ENCODE measurements at places on chromosomes 5 and 9.

GRCh38 chr5:111163000-111163399, 61.2 kb upstream of the CAMK4 start:
- DNase-seq, result no peak

DNA sequence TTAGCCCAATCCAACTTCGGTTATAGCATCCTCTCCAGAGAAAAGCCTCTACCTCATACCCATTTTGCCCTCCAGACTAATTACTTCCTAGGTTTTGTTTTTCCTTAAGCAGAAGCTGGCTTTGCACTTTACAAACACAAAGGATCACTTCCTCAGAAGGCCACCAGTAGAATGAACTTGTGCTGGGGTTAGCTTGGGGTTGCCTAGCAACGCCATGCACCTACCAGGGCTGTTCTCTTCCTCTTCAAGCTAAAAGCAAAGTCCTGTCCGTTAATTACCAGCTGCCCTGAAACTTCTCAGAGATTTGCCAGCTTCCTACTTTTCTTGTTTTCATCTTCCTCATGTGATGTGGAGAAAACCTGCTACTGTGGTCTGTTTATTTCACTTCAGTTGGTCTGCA, 132.0 kb upstream of the WWC1 start:
- no peak for DNase-seq

DNA sequence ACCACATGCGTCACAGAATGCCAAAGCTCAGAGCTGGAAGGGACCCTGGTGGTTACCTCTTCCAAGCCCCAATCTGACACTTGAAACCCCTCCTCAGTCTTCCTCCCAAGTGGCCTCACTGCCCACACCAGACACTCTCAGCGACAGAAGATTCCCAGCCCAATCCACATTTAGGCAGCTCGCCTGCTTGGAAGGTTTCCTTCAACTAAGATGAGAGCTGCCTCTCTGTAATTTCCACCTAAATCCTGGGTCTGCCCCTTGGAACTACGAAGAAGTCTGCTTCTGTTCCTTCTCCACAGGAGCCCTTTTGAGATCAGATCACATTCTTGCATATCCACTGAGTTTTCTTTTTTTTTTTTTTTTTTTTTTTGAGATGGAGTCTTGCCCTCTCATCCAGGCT, 83.7 kb downstream of the PAX5 start:
- no peak for DNase-seq

DNA sequence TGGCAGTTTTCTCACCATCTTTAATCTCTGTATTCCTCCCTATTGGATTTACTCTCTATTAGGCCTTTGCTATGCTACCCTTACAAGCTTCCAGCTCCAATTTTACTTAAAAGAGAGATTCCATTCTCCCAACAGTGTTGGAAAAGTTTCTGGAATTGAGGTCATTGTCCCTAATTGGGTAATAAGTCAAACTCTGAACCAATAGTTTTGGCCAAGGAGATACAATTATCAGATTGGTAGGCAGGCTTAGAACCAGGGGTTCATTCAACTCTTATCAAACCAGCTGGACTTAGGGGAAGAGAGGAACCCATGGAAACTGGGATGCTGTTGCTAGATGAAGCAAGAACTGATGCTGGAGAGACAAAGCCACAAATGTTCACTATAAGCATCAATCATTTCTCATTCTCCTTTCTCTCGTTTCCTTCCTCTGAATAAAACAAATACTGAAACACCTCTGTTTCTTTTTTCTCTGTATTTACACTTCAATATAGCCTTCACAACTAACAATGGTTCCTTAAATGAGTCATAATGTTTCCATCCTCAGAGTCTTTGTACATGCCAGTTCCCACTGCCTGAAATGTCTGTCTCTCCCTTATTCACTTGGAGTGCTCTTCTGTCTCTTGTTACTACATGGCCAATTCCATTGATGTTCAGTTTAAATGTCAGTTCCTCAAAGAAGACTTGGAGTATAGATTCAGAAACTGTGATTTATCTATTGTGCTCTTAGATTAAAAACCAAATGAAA, 587.3 kb downstream of the GABRG2 start:
- no peak for DNase-seq

DNA sequence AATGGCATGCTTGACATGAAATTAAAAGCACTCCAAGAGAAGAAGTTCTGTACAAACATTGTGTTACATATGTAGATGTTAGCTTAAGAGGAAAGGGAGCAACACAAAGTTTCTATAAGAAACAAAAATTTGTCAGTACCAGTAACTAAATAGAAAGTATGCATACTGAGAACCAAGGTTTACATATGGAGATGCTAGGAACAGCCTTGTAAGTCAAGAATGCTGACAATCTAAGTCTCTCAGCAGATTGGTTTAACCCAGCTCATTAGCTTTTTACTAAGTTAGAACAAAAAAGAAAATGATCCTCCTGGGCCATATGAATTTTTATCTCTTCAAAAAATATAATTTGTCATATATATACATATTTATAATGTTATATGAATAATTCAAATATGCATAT, 2022.1 kb upstream of the ACO1 start:
- no peak for DNase-seq

DNA sequence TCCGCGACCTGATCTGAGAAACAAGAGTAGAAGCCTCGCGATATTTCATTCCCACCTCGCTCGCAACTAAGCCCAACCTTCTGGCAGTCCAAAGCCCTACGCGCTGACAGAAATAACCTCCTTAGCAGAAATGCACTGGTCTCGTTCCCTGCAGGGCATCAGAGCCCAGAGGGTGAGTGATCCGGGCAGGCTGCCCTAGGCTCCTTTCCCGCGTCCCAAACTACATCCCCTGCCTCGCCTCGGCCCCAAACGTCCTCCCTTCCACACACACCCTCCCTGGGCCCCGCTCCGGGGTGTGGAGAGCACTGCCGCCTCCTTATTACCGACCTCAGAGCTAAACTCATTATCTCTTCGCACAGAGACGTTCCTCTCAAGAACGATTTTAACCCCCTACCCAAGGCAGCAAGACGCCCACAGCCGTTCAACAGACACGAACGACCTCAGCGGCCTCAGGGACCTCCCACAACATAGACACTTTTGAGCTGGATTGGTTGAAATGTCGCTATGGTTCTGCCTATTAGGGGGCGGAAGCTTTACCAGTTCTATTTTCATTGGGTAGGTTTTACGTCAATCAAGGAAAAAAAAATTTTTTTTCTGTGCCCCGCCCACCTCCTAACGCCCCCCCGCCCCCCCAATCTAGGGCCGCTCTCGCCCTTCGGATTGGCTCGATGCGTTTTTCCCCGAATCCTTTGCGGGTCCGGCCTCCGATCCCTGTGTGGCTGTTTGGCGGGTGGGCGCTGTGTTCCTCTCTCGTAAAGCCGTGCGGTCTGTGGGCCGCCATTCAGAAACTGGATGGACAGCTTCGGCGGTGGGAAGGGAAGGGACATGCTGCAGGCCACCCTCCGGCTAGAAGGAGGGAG, at the start of gene CETN3:
TSS of gene CETN3 (minus strand) at position 439 of the 860 bp plus-strand sequence. CDS start at position 344, 95 bp downstream.
- DNase-seq, result peak; percentile 86

DNA sequence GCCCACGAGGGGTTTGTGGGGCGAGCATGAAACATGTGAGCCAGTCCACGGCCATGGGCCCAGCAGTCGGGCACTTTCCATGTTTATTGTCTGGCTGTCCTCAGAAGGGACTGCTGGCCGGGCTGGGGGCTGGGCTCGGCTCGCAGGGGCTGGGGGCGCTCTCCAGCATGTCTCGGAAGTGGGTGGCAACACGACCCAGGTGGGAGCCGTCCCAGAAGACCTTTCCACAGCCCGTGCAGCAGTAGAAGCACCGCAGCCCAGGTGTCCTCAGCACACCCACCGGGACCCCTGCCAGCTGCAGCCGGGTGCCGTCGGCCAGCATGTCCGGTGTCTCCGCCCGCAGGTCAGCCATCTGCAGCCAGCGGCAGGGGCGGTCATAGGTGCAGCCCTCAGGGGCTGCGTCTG, 4.8 kb upstream of the NRARP start:
- no peak for DNase-seq

- peak; percentile 39 for DNase-seq
Measured at GRCh38 chr5:42949348-42950115, 90.6 kb downstream of the ANXA2R start.

GRCh38 chr5:141853895-141854626, 24.1 kb downstream of the PCDH1 start:
- no peak for DNase-seq

- DNase-seq, result no peak
Measured at GRCh38 chr9:108136656-108137055, 647.1 kb upstream of the KLF4 start.

DNA sequence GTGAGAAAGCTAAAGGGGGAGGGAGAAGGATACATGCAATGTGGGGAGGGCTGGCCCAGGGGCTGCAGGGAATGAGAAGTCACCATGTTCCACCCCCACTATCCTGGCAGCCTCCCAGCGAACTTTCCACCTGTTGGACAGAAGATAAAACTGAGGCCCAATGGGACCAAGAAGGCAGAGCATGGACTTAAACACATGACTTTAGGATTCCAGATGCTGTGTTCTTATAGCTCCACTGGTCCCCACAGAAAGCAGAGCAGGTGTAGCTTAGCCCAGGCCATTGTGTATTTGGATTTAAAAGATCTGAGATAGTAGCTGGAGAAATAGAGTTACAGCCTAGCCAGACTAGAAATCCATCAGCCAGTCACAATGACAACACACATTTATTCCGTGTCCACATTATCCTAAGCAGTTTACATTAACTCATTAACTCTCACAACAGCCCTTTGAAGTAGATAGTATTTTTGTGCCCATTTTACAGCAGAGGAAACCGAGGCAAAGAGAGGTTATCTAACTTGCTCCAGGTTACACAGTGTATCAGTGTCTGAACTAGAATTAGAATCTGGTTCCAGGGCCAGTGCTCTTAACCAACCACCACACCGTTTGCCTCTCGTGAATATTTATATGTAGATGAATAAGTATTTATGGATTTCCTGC, 121.0 kb downstream of the RGS3 start:
- DNase-seq, result no peak

GRCh38 chr9:136309101-136309801, 5.4 kb upstream of the CCDC187 start:
- DNase-seq, result peak; percentile 47

- no peak for DNase-seq
Measured at GRCh38 chr5:31731016-31731415, 92.1 kb downstream of the PDZD2 start.

DNA sequence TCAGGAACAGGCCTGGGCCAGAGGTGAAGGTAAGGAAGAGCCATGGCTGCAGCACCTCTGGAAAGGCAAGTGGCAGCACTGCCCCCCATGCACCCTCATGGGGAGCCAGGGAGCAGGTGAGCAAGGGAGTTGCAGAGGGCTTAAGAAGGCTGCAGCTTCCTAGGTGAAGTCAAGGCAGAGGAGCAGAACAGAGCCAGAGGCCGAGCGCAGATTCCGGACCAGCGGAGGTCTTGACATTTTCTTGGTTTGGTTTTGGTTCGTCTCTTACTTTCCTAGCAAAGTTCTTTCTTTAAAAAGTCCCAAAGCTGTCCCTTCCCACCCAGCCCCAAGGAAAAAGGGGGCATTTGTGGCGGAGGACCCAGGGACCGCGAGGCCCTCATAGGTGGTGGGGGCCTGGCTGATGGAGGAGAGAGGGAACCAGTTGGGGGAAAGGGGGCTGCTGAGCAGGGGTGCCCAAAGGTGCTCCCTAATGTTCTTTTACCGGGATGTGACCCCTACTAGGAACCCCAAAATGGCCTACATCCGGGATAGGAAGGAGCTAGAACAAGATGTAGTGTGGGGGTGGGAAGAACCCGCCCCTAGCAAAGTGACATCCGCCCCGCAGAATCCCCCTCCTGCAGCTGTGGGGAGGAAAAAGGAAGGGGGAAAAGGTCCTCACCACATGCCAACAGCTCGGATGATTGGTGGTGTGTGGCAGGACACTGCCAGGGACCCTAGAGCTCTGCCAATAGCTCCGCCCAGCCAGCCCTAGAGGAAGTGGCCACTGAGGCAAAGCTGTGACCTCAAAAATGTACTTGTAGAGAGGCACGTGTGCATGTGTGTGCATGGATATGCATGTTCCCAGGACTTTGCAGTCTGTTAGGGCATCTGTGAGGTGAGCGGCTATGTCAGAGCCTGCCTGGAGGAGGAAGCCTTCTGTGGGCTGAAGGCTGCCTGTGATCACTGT, 914 bp upstream of the CD72 start:
- no peak for DNase-seq

- no peak for DNase-seq
Measured at GRCh38 chr9:81538890-81539289, 150.5 kb downstream of the TLE1 start.

DNA sequence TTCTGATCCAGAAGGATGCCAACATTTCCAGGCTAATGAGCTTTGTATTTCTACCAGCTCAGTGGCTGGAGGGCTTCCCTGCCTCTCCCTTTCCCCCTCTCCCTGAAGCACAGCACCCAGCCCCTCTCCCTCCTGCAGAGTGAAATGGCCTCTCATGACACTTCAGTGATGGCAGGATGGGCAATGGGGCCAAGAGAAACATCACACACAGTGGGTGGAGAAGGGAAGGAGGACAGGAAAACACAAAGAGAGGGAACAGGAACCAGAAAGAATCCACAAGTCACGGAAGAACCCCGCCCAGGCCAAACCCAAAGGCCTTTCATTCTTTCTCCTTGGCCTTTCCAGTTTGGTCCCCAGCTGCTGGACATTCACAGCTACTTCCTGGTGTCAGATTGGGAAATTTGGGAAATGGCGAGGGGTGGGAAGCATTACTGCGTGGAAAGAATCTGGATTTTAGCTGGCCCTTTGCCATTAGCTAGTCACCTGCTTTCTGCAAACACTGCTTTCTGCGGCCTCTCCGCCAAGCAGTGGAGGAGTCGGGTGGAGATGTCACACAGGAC, 82.6 kb downstream of the GLDC start:
- no peak for DNase-seq

GRCh38 chr9:2087500-2088313, 72.6 kb downstream of the SMARCA2 start:
- DNase-seq, result peak; percentile 5

- no peak for DNase-seq
Measured at GRCh38 chr5:52869391-52869790, 81.7 kb downstream of the ITGA1 start.

Data from NCI-H187 treated with DMSO at 0.1 percent for 48 hours (cell line).